SJCRH30 (cell line): ENCODE measurements at places on chromosomes 7 and 10. TPM values are rescaled to one million over a fixed set of nuclear protein-coding genes. Genes with fewer than 3 reads are reported as not detected.

- peak overlapping the region; percentile 96 for H3K4me3 ChIP-seq
- H3K27ac ChIP-seq = peak overlapping the region; percentile 69
- peaks cover 12% of the 10 kb centered on the region; the same call in 1 of the 2 replicates for H3K36me3 ChIP-seq
- H3K27me3 ChIP-seq = no peaks in the 10 kb centered on the region
These were observed 759 bp downstream of the NUDT1 start for GRCh38 chr7:2242541-2243429.

Gene RBP3
- not detected in 2 replicates for total RNA-seq

Gene NCOA4
- total RNA-seq = 46.8 and 47.5 TPM in 2 replicates

Gene HSPA12A
- 0.79 and 1.3 TPM in 2 replicates for total RNA-seq

DNA sequence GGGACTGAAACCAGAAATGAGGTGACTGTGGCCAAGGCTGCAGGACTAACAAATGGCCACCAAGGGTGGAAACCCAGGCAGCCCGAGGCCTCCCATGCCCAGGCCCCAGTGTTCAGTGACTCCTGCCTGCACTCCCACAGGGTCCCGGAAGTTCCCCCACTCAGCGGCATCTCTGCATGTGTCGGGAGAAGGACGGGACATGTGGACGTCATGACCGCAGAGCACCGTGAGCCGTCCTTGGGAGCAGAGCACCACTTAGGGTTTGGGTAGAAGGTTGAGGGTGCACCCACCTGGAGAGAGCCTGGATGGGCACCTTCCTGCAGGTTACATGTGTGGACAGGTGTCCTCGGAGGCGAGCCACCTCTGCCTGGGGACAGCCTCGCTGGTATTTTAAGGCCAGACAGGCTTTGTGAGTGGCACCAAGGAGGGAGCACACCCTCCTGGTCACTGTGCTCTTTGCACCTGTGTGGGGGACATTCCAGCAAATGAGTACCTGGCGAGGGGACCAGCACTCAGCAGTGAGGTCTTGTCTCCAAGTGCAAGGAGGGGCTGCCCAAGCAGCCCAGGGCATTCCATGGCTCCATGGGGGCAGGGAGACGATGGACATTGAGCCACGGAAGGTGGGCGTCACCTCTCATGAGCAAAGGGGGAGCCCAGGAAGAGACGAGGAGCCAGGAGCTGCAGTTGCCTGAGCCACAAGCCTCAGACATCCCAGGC is 95.3 kb upstream of the TCERG1L start:
- no peak for DNase-seq
- no peaks in the 10 kb centered on the region for H3K27me3 ChIP-seq
- H3K36me3 ChIP-seq = no peaks in the 10 kb centered on the region
- no peak overlapping the region for H3K27ac ChIP-seq
- H3K4me3 ChIP-seq = no peak overlapping the region

- H3K27me3 ChIP-seq = no peaks in the 10 kb centered on the region
- no peaks in the 10 kb centered on the region for H3K4me1 ChIP-seq
- H3K36me3 ChIP-seq = peaks cover 10% of the 10 kb centered on the region
- DNase-seq = no peak
These were observed 27.3 kb downstream of the AGAP3 start for GRCh38 chr7:151113344-151114150.

DNA sequence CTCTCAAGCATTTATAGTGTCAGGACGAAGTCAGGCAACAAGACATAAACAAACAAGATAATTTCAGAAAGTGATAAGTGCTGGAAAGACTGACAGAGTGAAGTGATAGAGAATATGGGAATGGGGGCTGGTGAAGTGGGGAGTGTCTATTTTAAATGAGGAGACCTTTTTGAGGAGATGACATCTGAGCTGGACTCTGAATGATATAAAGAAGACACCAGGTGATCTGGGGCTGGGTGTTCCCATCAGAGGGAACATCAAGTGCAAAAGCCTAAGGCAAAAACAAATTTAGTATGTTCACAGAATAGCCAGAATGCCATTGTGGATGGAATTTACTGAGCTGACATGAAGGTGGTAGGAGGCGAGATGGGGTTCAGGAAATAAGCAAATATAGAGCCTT is 83.4 kb downstream of the PPP1R3A start:
- H3K4me1 ChIP-seq = no peaks in the 10 kb centered on the region
- no peaks in the 10 kb centered on the region for H3K27me3 ChIP-seq
- no peak overlapping the region for H3K27ac ChIP-seq
- no peaks in the 10 kb centered on the region for H3K36me3 ChIP-seq

Gene PTF1A
- total RNA-seq = not detected in 2 replicates

GRCh38 chr7:133365917-133366316 is 113.0 kb downstream of the EXOC4 start:
- DNase-seq = no peak
- H3K36me3 ChIP-seq = no peaks in the 10 kb centered on the region
- no peak overlapping the region for H3K27ac ChIP-seq
- H3K27me3 ChIP-seq = no peaks in the 10 kb centered on the region
- H3K4me1 ChIP-seq = no peaks in the 10 kb centered on the region

Gene IDI2
- not detected in 2 replicates for total RNA-seq

DNA sequence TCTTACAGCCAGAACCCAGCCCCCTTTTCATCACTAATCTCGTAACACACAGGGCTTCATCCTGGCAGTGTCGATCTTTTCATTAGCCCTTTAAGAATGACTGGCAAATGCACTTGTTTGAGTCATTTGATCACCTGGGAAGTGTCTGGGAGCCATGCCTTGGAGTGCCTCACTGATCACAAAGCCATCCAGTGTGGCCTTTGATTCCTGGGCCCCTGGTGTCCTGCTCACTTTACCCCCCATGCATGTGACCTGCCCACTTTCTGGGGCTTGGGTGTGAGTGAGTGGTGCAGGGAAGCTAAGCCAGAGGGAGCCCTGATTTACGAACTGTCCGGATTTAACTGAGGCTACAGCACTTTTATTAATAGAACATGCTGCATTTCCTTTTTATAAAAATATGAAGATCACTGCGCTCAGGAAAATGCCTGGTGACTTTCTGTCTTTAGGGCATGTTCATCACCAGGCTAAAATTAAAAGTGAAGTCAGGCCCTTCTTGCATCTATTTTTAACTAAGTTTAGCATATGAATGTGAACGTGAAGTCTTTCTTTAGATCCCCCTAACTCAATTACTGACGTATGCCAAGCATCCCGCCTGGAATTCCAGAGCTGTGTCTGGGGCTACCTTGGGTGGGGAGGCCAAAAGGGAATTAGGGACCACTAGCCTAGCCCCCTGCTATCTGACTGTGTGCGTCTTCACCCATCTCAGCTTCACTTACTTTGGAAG is 23.6 kb downstream of the RBM20 start:
- DNase-seq = no peak
- H3K4me3 ChIP-seq = no peak overlapping the region
- no peak overlapping the region; the same call in 1 of the 2 replicates for H3K27ac ChIP-seq
- no peaks in the 10 kb centered on the region for H3K27me3 ChIP-seq
- H3K4me1 ChIP-seq = peaks cover 48% of the 10 kb centered on the region

Gene MBL2
- not detected in 2 replicates for total RNA-seq
